GM04503 (cell line): ENCODE measurements at places on chromosomes 16 and 17.
A peak's percentile ranks its signal among the peaks of the same experiment; 100 is the strongest.

- no peak for DNase-seq
Measured at GRCh38 chr17:494601-495265, 142.1 kb upstream of the RPH3AL start.

- DNase-seq: no peak
Measured at GRCh38 chr16:50765260-50765659, 23.4 kb downstream of the CYLD start.

DNA sequence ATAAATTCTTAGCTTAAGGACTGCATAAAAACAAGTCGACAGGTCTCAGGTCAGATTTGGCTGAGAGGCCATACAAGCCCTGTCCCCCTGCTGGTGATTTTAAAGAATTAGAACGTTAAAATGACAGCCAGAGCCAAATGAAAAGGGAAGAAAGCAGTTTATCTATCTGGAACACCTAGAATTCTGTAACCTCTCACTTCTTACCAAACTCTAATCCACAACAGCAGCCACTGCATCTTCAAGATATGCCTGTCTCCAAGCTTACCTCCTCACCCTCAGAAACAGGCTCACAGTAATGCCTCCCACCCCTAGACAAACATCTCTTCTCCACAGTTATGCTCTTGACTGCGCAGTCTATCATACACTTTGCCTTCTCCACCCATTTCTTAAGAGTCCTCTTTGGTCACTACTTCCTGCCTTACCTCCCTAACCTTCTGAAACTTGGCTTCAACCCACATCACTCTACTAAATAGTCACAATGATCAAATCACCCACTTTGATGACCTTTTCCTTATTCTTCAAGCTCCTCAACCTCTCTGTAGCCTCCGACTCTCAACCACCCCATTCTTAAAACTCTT, 14.2 kb downstream of the ANKFY1 start:
- DNase-seq: no peak

- no peak for DNase-seq
Measured at GRCh38 chr16:67781565-67781921, 24.8 kb downstream of the RANBP10 start.

- DNase-seq: no peak
Measured at GRCh38 chr17:55478971-55479370, 32.3 kb downstream of the SMIM36 start.

GRCh38 chr17:21517538-21518293, 141.6 kb downstream of the KCNJ12 start:
- no peak for DNase-seq

DNA sequence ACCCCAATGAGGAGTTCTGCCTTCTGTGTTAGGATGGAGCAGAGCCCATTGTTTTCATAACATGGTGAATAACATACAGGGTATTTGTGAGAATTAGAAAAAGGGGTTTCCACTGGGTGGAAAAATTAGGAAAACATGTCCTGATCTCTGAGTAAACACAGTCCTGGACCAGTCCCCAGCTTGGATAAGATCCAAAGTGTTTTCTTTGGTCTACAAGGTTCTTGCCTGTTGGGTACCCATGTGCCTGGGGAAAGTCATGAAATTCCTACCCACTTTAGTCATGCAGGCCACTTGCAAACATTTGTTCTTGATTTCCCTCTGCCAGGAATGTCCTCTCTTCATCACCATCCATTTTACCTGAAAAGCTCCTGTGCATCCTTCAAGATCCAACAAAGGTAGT, 164.8 kb upstream of the DYNLRB2 start:
- DNase-seq: no peak

- DNase-seq: no peak
Measured at GRCh38 chr16:71408536-71408935, 33.3 kb downstream of the TLE7 start.

DNA sequence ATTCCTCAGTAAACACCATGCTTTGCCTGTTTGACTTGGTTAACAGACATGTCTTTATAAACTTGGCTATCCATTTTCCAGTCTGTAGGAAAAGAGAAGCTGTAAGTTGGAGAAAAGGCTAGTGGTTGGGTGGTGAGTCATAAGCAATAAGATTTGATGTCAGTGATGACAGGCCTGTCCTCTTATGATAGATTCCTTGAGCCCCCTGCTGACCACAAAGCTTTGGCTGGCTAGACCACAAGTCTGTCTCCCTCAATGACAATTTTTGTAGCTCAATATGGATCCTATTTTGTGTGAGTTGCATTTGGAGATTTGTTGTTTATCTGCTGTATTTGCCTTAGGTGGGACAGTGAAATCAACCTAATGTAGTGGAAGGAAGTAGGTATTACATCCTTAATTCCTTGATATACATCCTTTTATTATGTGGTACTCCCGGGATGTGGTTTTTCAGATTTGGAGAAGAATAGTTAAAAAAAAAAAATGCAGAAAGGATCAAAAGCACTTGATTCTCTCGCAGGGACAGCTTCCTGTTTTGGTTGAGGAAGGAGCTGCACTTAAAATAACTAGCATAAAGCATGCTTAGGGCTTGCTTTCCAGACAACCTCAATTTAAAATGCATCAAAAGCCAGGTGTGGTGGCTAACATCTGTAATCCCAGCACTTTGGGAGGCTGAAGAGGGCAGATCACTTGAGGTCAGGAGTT, 67.4 kb downstream of the SIAH1 start:
- DNase-seq: peak; percentile 34

GRCh38 chr16:82263521-82264143, 93.6 kb upstream of the MPHOSPH6 start:
- DNase-seq: no peak

DNA sequence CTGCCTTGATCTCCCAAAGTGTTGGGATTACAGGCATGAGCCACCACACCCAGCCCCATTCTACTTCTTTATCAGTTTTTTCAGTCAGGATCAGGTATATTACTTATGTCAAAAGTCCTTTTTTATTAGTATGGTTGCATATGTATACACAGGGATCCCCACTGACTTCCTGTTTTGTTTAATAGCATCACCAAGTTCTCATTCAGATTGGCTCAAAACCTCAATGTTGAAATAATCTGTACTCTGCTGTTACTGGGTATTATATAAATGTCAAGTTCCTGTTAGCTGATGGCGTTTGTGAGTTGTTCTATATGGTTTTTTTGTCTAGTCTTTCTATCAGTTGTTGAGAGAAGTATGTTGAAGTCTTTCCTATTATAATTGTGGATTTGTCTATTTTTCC, 168.5 kb downstream of the BCAS3 start:
- DNase-seq: no peak

DNA sequence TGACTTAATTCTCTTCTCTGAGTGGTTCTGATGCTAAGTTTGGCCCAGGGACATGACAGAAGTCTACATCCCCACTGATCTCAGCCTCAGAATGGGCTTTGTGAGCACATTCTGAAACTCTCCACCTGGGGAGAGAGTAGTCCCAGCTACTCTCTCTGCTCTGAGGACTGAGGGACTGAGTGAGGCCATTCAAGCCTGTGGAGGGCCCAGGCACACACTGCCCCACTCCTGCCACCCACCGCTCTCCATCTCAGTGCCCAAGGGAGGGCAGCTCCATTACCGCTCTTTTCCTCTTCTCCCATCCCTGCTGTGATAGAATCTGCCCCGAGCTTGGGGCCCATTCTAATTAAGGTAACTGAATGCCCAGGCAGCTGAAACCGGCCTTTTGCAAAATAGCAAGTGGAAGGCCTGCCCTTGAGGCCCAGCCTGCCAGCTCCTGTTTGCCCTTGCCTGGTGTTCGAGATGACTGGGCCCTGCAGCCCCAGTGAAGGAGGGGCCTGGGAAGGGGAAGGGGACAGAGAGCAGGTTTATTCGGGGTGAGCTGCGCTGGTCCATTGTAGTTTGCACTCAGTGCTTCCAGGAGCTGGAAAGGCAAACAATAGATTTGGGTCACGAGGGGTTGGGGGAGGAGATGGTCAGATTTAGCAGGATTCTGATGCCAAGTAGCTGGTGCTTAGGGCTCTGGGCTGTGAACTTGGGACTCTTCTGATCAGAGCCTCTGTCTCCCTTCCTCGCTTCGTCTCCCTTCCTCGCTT, 76.2 kb downstream of the RAB11FIP4 start:
- DNase-seq: no peak

- no peak for DNase-seq
Measured at GRCh38 chr16:88703486-88704309, 2.5 kb downstream of the RNF166 start.

GRCh38 chr16:75550211-75550662, 5.8 kb downstream of the TMEM231 start:
- DNase-seq: no peak

DNA sequence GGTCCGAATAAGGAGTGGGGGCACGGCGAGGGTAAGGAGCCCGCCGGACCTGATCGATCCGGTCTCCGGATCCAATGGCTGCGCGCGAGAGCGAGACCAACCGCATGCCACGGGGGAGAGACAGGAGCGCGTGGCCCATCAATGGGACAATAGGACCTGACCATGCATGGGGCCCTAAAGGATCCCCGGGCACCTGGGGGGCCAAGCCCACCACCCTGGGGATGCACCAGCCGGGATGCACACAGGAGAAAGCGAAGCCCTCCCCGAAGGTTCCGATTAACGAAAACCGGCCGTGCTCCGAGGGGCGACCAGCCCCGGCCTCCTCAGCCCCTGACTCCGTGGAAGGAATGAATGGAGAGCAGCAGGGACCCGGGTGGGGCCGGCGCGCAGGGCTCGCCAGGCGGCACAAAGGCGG, 525 bp downstream of the JPT1 start:
- DNase-seq: no peak

GRCh38 chr17:50881182-50881581, 15.0 kb upstream of the TOB1 start:
- DNase-seq: no peak

- no peak for DNase-seq
Measured at GRCh38 chr16:30526137-30526822, at the start of gene ZNF768. ZNF768 (minus strand) TSS chr16:30526566; CDS start chr16:30526413, 153 bp downstream.

DNA sequence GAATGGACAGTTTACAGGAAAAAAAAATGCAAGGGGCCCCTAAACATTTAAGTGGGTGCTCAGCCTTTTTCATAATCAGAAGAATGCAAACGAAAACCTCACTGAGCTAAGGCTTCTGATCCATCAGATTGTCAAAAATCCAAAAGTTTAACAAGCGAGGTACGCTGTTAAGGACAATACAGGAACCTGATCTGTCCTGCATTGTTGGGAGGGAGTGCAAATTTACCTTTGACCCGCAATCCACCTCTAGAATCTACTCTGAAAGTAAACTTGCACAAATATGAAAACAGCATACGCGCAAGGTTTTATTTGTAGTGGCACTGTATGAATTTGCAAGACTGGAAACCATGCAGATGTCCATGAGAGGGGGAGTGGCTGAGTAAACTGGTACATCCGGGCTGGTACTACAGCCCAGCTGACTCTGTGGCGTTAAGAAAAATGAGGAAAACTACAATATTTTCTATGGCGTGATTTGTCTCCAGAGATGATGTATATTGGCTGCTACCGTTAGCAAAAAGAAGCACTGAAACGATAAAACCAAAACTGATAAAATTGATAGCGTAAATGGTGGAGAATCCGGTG, 28.8 kb upstream of the ST6GALNAC1 start:
- no peak for DNase-seq

GRCh38 chr16:85568519-85568918, 44.6 kb upstream of the GSE1 start:
- no peak for DNase-seq

DNA sequence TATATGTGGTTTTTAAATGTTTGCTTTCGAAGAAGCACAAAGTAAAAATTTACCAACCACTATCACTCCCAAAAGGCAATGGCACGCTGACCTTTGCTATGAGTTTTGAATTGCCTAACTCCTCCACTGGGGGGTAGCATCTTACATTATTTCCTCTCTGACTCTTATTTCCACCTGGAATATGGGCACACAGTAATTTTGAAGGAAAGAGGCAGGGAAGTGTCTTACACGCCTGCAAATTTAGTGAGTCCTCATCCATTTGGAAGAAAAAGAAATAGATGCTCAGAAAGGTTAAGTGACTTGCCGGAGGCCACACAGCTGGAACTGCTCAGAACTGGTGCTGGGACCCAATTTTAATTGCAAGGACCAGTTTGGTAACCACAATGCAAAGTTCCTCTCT, 29.9 kb upstream of the IRX6 start:
- no peak for DNase-seq

- DNase-seq: no peak
Measured at GRCh38 chr17:35448899-35449227, 297 bp upstream of the SLFN13 start.

DNA sequence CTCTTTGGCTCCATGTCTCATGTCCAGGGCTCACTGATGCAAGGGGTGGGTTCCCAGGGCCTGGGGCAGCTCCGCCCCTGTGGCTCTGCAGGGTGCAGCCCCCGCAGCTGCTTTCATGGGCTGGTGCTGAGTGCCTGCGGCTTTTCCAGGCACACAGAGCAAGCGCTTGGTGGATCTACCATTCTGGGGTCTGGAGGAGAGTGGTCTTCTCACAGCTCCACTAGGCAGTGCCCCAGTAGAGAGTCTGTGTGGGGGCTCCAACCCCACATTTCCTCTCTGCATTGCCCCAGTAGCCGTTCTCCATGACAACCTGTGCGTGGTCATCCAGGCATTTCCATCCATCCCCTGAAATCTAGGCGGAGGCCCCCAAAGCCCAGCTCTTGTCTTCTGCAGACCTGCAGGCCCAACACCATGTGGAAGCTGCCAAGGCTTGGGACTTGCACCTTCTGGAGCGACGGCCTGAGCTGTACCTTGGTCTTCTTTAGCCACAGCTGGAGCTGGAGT, 5.2 kb downstream of the IL32 start:
- no peak for DNase-seq

DNA sequence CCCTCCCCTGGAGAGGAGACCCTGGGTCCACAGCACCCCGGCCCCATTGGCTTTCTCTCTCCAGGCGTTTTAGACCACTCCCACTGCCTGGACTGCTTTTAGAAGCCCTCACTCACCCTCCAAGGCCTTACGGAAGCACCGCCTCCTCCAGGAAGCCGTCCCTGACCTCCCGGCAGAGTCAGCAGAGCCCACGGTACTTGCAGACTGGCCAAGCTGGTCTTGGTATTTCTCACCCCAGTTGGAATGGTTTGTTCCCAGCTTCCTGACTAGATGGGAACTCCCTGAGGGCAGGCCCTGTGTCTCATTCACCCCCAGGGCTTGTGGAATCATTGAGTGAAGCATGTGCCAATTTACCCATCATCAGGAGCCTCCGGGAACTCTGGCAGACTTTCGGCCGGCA, 9.2 kb downstream of the SCGB1C2 start:
- no peak for DNase-seq

DNA sequence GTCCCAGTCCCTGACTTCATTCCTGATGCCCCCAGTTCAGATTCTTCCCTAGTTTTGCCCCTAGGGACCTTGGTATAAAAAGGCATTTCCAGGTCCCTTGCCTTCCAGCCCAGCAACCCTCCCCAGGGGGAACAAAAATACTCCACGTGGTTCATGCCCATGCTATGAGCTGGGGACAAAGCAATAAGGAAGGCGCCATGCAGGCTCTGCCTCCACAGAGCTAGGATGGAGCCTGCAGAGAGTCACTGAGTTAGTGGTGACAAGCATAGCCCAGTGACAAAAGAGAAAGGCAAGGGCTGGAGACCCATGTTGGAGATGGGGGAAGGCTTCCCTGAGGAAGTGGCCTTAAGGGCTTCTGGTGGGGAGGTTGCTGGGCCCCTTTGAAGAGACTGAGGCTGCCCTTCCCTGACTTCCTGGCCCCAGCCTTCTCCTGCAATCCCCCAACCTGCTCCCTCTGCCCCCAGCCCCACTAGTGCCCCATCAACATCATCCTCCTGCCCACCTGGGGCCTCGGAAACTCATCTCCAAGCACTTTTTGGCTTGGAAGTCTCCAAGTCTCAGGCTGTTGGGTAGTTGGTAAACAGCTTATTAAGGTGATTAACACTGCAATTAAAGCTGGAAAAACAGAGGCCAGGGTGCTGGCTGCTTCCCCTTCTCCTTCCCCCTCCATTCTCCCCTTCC, 9.6 kb downstream of the DLX3 start:
- no peak for DNase-seq

GRCh38 chr16:28304214-28304613, 11.9 kb downstream of the SBK1 start:
- DNase-seq: no peak
